Panc1 (cell line): ENCODE measurements at places on chromosomes 11 and 22.
A peak's percentile ranks its signal among the peaks of the same experiment; 100 is the strongest.

DNA sequence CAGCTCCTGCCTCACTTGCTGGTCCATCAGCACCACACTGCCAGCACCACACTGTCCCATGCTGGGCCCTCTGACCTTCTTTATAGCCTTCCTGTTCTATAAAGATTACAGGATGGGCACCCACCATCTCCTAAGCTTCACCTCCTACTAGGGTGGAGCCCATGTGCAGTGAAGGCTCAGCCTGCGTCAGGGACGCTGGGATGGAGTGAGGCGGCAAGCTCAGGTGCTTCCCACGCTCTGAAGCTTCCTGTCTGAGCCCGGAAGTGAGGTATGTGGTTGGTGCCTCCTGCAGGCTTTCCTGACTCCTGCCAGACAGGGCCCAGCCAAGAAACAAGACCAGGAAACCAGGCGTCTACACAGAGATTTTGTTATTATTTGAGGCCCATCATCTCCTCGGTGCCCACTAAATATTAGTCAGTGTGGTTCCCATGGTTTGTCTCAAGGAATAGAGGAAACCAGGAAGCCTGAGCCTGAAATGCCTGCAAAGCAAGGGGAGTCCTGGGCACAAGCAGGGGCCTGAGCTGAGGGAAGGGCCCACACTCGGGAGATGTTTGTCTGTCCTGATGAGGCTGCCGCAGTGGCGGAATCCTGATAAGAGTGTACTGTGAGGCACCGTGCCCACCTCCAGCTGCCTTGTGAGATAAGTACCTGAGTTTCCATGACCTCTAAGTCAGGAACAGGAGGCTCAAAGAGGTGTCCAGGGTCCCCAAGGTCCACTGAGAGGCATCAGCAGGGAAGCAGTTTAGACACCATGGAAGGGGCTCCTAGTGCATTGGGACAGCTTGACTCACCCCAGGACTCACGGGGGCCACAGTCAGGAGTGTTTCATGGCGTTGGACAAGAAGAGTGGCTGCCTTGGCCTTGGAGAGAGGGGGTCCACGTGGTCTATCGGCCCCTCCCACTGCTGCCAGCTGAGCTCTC lies 22.0 kb downstream of the RSPH14 start:
- DNase-seq: no peak
- H3K36me3 ChIP-seq: no peaks in the 10 kb centered on the region
- H3K27me3 ChIP-seq: no peaks in the 10 kb centered on the region
- no peaks in the 10 kb centered on the region for H3K4me1 ChIP-seq

GRCh38 chr11:132439711-132440255 lies 1069.4 kb downstream of the NTM start:
- no peaks in the 10 kb centered on the region for H3K27me3 ChIP-seq
- no peak overlapping the region for H3K27ac ChIP-seq
- no peaks in the 10 kb centered on the region for H3K36me3 ChIP-seq
- no peak for DNase-seq

GRCh38 chr11:62322524-62322923 lies 14.7 kb upstream of the ASRGL1 start:
- no peak for DNase-seq
- no peaks in the 10 kb centered on the region for H3K4me1 ChIP-seq
- no peak overlapping the region for H3K4me3 ChIP-seq
- no peaks in the 10 kb centered on the region for H3K27me3 ChIP-seq
- no peak overlapping the region for H3K27ac ChIP-seq
- H3K36me3 ChIP-seq: no peaks in the 10 kb centered on the region

- no peak overlapping the region for H3K4me3 ChIP-seq
- no peak for DNase-seq
- H3K4me1 ChIP-seq: no peaks in the 10 kb centered on the region; the same call in 1 of the 2 replicates
These were observed 51.5 kb upstream of the ACCSL start for GRCh38 chr11:43996318-43996717.

GRCh38 chr11:79547256-79547655 lies 106.4 kb upstream of the TENM4 start:
- no peaks in the 10 kb centered on the region for H3K36me3 ChIP-seq
- H3K4me1 ChIP-seq: no peaks in the 10 kb centered on the region
- 0 out of 2 replicates have a peak, but pooled peaks cover 2% of the 10 kb centered on the region for H3K27me3 ChIP-seq

- no peak for DNase-seq
- H3K4me3 ChIP-seq: no peak overlapping the region
- H3K27me3 ChIP-seq: no peaks in the 10 kb centered on the region
These were observed 652.0 kb upstream of the CCDC90B start for GRCh38 chr11:83938148-83938547.

DNA sequence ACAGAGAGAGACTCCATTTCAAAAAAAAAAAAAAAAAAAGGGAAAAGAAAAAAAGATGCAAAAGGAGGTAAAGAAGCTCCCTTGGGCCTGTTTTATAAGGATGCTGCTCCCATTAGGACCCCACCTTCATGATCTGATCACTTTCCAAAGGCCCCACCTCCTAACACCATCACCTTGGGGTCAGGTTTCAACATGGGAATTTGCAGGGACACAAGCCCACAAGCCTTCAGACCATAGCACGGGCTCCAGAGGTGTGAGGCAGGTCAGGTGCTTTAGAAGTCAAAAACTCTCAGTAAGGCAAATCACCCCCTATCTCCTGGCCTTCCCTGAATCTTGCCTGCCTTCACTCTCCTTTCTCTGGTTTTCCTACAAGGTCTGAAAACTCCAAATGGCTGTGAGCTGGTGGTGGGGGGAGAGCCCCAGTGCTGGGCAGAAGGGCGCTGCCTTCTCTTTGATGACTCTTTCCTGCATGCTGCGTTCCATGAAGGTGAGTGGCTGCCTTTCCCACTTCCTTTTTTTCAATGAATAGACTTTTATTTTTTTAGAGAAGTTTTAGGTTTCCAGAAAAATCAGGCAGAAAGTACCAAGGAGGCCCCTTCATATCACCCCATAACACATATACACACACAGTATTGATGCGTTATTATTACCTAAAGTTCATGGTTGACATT lies 13.2 kb downstream of the ASPHD2 start:
- DNase-seq: no peak
- no peaks in the 10 kb centered on the region for H3K4me1 ChIP-seq
- no peak overlapping the region for H3K4me3 ChIP-seq

DNA sequence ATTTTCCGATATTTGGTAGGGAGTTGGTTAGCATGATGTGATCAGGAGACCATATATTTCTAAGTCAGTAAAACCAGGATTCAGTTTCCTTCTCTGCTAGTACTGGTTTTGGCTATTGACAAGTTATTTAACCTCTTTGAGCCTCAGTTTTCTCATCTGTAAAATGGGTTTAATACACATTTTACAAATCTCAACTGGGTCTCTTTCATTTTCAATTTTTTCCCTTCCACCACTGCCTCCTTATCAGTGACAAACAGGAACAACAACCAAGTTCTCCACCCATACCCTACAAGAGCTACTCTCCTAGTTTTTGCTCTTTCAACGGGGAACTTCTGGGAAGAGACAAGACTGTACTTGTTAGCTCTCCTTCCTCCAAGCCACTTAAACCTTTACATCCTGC lies 6.2 kb upstream of the APLP2 start:
- no peak overlapping the region for H3K4me3 ChIP-seq
- H3K36me3 ChIP-seq: no peaks in the 10 kb centered on the region
- DNase-seq: no peak
- H3K4me1 ChIP-seq: peaks cover 4% of the 10 kb centered on the region; the same call in 1 of the 2 replicates
- no peaks in the 10 kb centered on the region for H3K27me3 ChIP-seq

GRCh38 chr11:47400768-47401279 lies 7.6 kb upstream of the SLC39A13 start:
- no peaks in the 10 kb centered on the region for H3K27me3 ChIP-seq
- no peaks in the 10 kb centered on the region for H3K36me3 ChIP-seq
- no peak overlapping the region for H3K27ac ChIP-seq
- H3K4me1 ChIP-seq: peaks cover 5% of the 10 kb centered on the region
- no peak overlapping the region for H3K4me3 ChIP-seq

GRCh38 chr11:115672999-115673411 lies 168.8 kb upstream of the CADM1 start:
- H3K36me3 ChIP-seq: no peaks in the 10 kb centered on the region
- no peaks in the 10 kb centered on the region for H3K27me3 ChIP-seq
- H3K27ac ChIP-seq: no peak overlapping the region
- DNase-seq: no peak

GRCh38 chr22:38843201-38843656 lies 599 bp downstream of the NPTXR start:
- no peak overlapping the region for H3K27ac ChIP-seq
- H3K36me3 ChIP-seq: no peaks in the 10 kb centered on the region
- H3K27me3 ChIP-seq: no peaks in the 10 kb centered on the region

DNA sequence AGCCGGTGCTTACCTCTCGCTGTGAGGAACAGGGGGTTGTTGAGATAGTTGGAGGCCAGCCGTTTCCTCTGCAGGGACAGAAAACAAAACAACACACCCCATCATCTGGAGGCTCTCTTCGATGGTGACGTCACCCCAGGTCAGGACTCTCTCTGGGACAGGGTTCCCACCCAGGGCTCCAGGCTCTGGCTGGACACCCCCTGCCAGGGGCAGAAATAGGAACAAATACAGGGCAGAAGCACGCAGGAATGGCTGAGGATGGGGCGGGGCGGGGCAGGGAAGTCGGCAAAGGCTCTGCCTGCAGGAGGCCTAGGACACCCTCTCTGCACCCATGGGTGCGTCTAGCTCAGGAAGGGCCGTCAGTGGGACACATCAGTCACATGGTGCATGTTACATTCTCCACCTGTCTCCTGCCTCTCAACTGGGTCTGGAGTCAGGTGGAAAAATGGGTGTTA lies 118.5 kb downstream of the PHF21B start:
- H3K4me1 ChIP-seq: no peaks in the 10 kb centered on the region
- H3K36me3 ChIP-seq: no peaks in the 10 kb centered on the region
- no peak for DNase-seq
- H3K4me3 ChIP-seq: no peak overlapping the region
- H3K27ac ChIP-seq: no peak overlapping the region
- no peaks in the 10 kb centered on the region for H3K27me3 ChIP-seq

DNA sequence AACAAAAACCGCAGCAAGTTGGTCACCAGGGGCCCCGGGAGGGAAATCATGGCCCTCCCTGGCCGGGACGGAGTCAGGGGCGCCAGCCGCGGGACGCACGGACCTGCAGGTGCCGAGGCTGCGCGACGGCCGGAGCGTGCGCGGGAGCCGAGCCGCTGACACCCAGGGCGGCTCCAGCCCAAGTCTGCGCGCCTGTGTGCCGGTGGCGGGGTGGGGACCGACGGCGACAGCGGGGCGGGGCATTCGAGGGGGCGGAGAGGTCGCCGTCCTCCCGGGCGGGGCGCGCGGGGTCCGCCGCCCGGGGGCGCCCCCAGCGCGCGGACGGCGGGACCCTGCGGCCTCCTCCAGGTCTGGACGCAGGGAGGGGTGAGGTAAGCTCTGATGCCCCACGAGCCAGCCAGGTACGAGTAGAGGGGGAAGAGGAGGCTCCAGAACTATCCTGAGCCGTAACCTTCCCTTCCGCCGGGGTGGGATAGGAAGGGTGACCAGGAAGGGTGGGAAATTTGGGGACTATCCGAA lies at the start of gene ESAM:
Gene ESAM, minus strand, starts transcription at position 186 of the 519 bp plus-strand sequence. Its CDS starts 136 bp downstream, at position 50.
- H3K36me3 ChIP-seq: peaks cover 2% of the 10 kb centered on the region
- peak within 1 kb of the TSS; percentile 37 for H3K27ac ChIP-seq
- H3K27me3 ChIP-seq: no peaks in the 10 kb centered on the region
- no peak for DNase-seq

DNA sequence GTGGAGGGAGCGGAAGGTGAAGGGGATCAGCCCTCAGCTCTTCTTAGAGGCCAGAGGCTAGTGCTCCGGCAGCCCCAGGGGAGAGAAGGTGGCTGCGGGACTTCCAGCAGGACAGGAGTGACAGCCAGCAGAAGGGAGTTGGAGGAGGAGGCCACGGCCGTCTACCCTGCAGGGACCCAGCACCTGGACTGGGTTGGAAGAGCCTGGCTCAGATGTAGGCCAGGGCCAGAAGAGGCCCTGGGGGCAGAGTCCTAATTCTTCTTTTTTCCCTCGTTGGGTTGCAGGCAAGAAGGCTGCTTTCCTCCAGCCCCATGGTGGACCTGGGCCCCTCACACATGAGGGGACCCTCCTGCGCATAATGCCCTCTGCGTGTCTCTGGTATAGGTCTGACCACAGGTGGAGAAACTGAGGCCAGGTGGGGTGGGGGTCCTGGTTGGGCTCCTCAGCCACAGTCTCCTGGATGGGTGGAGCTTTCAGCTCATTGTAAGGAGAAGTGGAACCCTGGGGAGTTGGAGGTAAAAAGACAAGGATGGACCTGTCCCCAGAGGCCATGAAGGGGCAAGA lies 2.3 kb upstream of the MCAM start:
- peak overlapping the region; percentile 78 for H3K27ac ChIP-seq
- no peak for DNase-seq
- H3K27me3 ChIP-seq: no peaks in the 10 kb centered on the region
- no peaks in the 10 kb centered on the region for H3K36me3 ChIP-seq
- H3K4me3 ChIP-seq: 0 out of 2 replicates have a peak overlapping the region, but pooled peaks have one; percentile 9

DNA sequence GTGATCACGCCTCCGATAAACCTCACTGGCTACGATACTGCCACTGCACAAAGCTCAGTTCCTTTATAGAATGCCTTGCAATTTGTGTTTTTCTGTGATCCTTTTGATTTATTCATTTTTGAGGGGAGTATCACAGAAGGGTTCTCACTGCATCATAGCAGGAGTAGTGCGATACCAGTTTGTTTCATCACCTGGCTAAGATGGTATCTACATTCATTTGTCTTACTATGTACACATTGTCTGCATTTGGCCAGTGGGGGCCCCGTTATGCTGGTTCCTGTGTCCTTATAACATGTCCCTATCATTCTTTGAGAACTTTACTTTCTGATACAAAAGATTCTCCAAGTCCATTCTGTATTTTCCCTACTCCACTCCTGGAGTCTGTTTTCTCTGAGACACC lies 44.6 kb downstream of the APLP2 start:
- DNase-seq: no peak
- peaks cover 13% of the 10 kb centered on the region for H3K4me1 ChIP-seq

DNA sequence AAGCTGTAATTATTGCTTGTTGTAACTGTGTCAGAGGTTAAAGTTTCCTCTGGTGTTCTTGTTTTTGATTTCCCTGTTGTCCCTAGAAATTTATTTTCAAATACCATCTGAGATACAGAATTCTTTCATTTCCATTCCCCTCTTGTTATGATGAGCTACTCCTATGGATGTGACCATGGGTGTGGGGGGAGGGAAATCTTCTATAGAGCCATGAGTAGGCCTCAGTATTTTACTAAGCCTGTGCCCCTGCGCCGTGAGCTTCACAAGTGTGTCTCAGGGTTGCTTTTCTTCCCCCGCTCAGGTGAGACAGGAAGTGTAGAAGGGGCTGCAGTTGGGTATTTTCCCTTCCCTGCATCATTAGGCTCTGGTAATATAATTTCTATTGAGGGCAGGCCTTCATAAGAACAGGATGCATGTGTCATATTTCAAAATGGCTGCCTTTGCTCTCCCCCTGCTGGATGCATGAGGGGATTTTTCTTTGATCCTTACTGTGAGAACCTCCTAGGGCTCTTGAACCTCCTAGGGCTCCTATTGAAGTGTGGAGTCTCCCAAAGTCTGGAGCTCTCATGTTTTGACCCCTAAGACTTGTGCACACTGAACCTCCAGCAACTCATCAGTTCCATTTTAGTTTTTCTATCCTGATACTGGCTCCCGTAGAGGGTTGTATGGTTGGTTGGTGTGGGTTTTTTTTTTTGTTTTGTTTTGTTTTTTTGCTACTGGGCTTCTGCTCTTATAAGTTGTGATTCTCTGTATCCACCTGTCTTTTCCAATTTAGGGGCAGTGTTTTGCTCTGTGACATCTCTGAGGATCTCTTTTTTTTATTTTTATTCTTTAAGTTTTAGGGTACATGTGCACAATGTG lies 658.2 kb downstream of the NTM start:
- H3K27ac ChIP-seq: no peak overlapping the region
- H3K36me3 ChIP-seq: no peaks in the 10 kb centered on the region
- peak; percentile 4 for DNase-seq

- DNase-seq: no peak
- peak overlapping the region; percentile 35 for H3K4me3 ChIP-seq
- H3K36me3 ChIP-seq: no peaks in the 10 kb centered on the region; the same call in 1 of the 2 replicates
These were observed 562 bp downstream of the SHANK2 start for GRCh38 chr11:71251761-71252268.

GRCh38 chr11:121901886-121902285 lies 214.1 kb downstream of the BLID start:
- H3K27me3 ChIP-seq: 0 out of 2 replicates have a peak, but pooled peaks cover 2% of the 10 kb centered on the region
- no peaks in the 10 kb centered on the region for H3K4me1 ChIP-seq
- no peaks in the 10 kb centered on the region for H3K36me3 ChIP-seq
- H3K4me3 ChIP-seq: no peak overlapping the region
- no peak for DNase-seq
